Retinal pigment epithelial cell (primary cell): ENCODE measurements at places on chromosomes 2 and 18.

- DNase-seq: no peak
Measured at GRCh38 chr2:144358979-144359541, 160.9 kb downstream of the ZEB2 start.

- no peak for DNase-seq
Measured at GRCh38 chr2:230758566-230759480, 46.2 kb downstream of the CAB39 start.

DNA sequence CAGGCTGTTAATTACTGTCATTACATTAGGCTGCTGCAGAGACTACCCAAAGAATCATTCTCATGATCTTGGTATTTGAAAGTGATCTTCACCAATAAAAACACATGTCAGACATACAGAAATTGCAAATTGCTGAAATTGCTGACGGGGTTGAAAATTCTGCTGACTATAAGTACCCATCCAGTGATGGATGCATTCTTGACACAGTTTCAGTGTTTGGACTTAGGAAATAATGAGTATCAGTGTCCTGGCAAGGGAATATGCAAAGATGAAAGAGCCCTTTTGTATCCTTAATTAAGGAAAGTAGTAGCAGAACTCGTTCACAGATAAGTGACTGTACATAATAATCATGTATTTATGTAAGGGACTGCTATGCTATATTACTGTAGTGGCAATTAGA, 221.1 kb upstream of the ATP5MC3 start:
- peak; percentile 75 for DNase-seq

DNA sequence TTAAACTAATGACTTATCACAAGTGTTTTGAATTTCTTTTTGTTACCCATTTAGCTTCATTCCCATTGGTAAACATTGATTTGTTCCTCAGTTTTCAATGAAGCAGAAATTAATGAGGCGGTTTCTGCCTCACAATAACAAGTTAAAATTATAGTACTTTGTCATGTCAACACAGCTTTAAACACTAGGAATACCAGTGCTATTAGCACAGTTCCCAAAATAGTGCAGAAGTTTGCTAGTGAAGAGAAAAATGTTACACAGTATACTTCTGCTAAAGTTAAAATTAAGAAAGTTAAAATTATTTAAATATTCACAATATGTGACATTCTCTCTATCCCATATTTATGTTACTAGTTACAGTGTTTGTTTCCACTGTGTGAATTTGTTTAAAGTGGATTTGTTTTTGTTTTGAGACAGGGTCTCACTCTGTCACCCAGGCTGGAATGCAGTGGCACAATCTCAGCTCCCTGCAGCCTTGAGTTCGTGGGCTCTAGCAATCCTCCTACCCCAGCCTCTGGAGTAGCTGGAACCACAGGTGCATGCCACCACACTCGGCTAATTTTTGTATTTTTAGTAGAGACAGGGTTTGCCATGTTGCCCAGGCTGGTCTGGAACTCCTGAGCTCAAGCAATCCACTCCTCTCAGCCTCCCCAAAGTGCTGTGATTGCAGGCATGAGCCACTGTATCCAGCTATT, 3.8 kb upstream of the CHN1 start:
- DNase-seq: no peak

- no peak for DNase-seq
Measured at GRCh38 chr2:61178603-61179545, 16.9 kb downstream of the C2orf74 start.

- DNase-seq: no peak
Measured at GRCh38 chr2:134564549-134564948, 154.3 kb downstream of the TMEM163 start.

- no peak for DNase-seq
Measured at GRCh38 chr2:68103709-68104055, 40.9 kb upstream of the C1D start.

DNA sequence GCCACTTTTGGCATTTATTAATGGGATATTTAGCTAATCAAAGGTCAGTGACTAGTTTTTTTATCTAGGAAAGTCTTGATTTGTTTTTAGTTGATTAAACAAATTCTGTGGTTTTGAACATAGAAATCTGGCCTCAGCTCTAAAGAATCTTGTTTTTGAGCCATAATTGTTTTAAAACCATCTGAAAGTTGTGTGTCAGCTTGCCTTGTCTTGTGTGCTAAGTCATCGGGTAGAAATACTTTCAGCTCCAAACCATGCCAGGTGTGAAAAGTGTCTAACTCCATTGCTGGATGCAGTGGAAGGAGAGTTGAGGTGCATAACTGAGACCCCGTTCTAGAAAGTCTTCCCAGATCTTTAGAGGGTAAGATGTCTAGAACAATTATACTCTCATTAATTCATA, 22.7 kb downstream of the FARP2 start:
- no peak for DNase-seq

GRCh38 chr18:77433076-77433475, 183.4 kb downstream of the GALR1 start:
- DNase-seq: no peak

- no peak for DNase-seq
Measured at GRCh38 chr2:58856100-58856499, 615.0 kb upstream of the FANCL start.

- DNase-seq: no peak
Measured at GRCh38 chr2:229873123-229873581, 48.7 kb downstream of the TRIP12 start.

GRCh38 chr2:190452433-190452832, 44.3 kb downstream of the MFSD6 start:
- DNase-seq: no peak

GRCh38 chr18:48129621-48130082, 199.2 kb upstream of the SMAD2 start:
- no peak for DNase-seq

- no peak for DNase-seq
Measured at GRCh38 chr2:66426244-66427111, 8.4 kb upstream of the MEIS1 start.

- no peak for DNase-seq
Measured at GRCh38 chr2:120803764-120804335, 68.2 kb downstream of the GLI2 start.

DNA sequence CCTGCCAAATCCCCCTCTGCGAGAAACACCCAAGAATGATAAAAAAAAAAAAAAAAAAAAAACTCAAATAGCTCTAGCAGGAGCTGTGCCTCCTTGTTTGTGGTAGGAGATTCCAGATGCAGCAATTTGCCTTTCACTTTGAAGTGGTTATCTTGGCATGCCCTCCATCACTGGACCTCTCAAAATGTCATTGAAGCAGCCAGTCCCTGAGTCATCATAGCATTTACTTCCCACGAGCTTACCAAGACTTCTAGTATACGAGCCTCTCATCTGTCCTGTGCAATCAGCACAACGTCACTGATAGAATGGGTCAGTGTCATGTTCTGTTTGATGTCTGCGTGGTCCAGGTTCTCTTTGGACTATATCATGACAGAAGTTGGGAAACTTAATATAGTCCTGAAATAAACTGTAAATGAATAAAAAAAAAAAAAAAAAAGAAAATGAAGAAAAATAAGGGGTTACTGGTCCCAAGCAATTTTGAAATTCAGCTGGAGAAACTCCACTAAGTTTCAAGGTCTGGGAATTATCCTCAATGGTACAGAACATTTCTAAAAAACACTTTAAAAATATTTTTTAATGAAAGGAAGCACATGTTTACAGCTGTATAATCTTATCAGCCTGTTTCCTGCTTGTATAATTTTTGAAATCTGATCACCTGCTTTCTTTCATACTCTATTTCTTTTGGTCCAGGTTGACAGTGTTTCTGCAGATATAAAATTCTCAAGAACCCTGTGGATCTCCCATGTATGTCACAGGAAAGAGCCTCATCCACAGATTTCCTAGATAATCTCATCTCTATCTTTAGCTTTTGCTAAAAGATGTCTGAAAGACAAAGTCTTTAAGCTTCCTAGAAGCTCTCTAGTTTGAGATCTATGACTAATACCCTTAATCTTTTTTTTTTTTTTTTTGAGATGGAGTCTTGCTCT, 74.1 kb upstream of the EHBP1 start:
- no peak for DNase-seq

DNA sequence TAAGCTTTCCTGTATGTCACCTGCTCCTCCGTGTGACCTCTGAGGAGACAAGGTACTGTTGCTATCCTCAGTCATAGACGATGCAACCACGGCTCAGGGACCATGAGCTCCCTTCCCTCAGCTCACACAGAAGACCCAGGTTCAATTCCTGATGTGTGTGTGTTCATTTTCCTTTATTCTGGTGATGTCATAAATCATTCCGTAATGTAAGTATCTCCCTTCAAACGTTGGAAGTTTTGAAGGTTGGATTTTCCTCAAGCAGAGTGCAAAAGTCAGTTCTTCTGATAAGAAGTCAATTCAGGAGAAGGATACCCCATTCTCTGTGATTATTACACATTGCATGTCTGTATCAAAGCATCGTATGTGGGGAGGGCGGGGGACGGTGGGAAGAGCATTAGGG, 118.9 kb upstream of the FAM136A start:
- no peak for DNase-seq

GRCh38 chr2:60523963-60524362, 29.5 kb downstream of the BCL11A start:
- DNase-seq: no peak

- DNase-seq: no peak
Measured at GRCh38 chr18:6106091-6106685, 210.9 kb upstream of the TMEM200C start.

DNA sequence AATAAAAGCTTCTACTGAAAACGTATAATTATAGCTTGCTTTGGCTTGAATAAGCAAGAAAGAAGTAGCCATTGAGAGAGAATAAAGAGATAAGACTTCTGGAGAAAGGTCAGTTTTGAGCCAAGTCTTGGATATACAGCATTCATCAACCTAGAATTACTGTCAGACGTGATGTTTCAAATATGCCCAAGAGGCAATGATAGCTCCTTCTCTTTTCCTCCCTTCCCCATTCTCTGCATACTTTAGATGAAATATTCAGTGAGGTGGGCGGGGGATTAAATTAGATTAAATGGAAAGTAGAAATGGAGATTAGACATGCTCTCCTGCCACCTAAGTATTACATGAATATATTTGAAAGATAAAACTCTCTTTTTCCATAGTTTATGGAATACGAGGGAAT, 8.7 kb downstream of the ANTXR1 start:
- no peak for DNase-seq

GRCh38 chr2:200486529-200486928, 23.3 kb downstream of the KCTD18 start:
- DNase-seq: no peak

DNA sequence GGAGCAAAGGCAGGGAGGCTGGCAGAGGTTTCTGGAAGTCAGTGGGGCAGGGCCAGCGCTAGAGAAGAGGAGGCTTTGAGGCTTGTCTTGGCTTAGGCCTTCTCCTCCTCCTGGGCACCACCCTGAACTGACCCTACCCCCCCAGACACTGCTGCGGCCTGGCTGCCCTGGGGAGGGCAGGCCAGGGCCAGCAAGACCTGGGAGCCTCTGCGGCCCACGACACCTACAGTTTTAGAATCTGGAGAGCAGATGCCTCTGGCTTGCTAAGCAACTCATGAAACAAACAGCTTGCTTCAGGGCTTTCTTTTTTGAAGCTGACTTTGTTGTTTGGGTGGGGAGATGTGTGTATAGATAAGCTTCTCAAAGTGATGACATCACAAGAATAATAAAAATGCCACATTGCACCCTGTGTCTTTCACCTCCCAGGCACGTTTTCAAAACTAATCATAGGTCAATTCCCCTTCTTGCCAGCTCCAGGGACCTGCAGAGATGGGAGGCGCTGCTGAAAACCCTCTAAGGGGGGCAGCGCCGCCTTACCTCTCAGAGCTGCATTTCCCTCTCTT, 46.2 kb upstream of the SMAD7 start:
- peak; percentile 72 for DNase-seq

- DNase-seq: no peak
Measured at GRCh38 chr18:7921938-7922587, 354.9 kb downstream of the PTPRM start.

DNA sequence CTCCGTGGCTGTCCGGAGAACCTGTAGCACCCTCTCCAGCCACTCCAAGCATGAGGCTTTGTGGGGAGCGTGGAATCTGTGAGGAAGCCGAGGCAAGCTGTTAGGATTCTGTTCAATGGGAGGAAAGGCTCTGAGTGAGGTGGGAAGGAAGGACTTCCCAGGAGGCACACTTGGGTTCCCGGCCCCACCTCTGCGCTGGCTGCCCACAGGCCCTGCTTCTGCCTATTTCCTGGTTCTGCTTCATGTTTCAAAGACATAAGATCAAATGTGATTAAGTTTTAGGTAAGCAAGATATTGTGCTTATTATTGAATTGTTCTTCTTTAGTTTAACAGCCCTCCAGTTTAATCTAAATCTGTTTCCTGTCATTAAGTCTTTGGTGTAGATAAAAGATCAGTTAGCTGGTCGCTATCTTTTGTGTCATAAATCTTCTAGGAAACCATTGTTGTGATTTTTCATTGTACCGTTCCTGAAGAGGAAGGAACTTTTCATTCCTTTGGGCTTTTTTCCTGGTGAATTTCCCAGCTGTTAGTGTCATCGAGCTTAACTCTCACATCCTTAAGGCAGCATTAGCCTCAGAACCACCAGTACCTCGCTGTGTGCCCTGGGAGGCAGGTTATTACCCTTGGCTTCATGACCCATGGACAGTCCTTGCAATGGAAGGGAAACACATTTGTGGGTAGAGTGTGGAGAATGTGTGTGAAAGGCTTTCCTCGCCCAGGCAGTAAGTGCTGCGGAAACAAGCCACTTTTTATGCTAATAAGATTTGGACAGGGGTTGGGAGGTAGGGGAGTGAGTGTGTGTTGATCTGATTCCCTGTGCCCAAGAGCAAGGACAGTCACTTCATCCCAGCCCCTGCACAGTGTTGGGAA, 61.9 kb upstream of the ALPP start:
- DNase-seq: no peak

- no peak for DNase-seq
Measured at GRCh38 chr2:209468846-209469245, 45.0 kb downstream of the MAP2 start.

DNA sequence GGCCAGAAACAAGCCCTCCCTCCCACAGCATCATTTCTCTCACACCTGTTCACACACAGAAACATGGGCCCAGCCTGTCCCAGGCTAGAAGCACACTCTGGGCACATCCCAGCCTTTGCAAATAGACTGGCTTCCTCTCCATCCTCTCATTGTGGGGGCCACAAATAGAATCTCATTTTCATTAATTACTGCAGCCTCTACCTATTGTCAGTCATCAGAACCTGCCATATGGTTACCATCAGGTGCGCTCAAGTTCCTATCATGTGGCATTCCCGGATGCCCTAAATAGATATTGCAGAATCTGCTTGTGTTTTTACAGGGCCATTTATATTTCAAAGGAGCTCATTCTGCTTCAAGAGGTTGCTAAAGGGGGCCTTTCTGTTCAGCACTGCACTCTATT, 460.7 kb downstream of the BCL11A start:
- no peak for DNase-seq

- DNase-seq: no peak
Measured at GRCh38 chr2:162113776-162114168, 38.3 kb downstream of the GCG start.

GRCh38 chr2:228986961-228987360, 284.1 kb downstream of the PID1 start:
- no peak for DNase-seq
